ENCODE measurements at places on chromosomes 11 and 22.
A peak's percentile ranks its signal among the peaks of the same experiment; 100 is the strongest.

DNA sequence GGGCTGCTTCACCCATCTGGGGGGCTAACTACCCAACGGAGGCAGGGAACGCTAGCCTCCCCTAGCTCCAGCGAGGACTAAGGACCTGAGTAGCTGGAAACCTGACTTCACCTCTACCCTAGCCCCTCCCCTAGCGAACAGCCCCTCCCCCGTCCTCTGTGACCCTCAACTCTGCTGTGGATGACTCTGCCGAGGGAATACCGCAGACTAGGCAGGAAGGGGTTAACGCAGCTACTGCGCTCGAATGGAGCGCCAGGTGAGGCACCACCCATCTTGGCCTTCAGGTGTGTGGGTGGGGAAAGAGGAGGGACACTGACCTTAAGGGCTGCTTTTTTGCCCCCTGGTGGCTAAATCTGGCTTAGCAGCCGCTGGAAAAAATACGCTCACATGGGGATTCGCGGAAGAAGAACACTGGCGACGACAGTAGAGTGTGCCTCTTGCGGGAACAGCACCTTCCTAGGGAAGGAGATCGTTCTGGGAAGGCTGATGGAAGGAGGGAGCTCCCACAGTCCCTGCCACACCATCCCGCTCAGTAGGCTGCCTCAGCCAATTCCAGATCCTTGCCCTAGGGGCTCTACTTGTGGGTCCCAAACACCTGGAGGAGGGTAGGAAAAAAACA is 4.5 kb upstream of the BCL9L start:
- no peak for DNase-seq

DNA sequence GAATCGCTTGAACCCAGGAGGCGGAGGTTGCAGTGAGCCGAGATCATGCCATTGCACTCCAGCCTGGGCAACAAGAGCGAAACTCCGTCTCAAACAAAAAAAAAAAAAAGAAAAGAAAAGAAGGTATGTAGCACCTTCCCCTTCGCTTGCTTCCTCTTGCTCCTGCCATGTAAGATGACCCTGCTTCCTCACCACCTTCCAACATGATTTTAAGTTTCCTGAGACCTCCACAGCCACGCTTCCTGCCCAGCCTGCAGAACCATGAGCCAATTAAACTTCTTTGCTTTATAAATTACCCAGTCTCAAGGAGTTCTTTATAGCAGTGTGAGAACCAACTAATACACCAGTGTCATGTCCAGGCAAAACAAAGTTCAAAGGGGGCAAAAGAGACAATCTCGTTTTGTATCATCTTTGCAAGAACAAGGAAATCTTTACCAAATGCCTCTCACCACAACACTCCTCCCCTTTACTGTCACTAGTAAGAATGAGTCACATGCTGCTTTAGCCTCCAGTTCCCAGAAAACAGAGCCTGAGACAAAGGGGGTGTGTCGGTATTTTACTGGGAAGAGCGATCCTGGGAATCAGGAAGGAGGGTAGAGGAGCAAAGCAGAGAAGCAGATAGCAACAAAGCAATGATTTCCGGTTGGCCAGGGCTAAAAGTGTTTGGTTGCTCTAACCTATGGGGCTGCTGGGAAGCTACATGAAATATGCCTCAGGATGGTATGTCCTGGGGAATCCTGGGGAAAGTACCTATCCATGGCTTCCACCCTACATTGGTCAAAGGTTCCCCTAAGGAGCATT is 10.5 kb upstream of the MCHR1 start:
- DNase-seq = no peak

DNA sequence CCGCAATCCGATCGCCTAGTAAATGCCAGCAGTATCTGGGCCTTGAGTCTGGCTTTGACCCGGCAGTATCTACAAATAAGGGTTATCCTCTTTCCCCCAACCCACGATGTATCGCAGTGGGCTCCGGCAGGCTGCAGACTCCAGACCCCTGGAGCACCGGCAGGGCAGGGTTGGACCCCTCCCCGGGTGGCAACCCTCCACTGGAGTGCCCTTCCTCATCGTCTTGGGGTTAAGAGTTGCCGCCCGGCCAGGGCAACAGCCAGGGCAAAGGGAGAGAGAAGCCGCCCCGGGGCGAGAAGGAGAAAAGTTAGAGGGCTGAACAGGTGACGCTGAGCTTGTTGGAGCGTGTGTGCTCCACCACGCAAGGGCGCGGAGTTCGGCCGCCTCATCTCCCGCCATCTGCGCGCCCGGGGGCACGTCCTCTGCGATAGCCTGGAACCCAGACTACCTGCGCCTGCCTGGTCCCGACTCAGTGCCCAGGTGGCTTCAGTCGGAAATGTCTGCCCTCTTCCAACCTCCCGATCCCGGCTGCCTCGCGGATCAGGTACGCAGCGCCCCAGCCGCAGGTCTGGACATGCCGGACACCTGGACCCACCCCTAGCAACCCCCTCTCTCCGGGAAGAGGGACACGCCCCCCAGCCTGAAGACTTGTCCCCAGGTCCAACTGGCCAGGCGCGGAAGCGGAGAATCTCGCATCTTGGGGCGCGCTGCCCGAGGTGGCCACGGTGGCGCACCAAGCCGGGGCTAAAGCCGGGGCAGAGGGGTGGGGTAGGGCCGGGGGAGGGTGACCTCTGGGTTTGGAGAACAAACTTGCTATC is 1.2 kb downstream of the DSCAML1 start:
- DNase-seq = no peak

DNA sequence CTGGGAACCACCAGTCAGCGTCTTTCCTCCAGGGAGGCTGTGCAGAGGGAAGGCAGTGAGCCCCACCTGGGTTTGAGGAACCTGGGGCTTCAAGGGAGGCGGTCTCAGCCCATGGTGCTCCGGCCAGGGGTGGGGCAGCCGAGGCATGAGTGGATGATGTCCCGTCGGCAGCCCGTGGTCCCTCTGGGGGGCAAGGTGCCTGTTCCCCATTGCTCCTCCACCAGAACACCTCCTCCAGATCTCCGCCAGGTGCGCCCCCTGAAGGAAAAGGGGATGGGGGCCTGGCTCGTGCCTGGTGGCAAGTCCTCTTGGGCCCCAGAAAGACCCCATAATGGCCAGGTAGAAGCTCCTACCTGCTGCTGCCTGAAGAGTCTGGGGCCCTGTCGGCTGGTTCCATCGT is 94.1 kb downstream of the KCNQ1 start:
- DNase-seq = no peak

- DNase-seq = no peak
Observed at GRCh38 chr11:74459584-74459983, 7.8 kb downstream of the KCNE3 start.

DNA sequence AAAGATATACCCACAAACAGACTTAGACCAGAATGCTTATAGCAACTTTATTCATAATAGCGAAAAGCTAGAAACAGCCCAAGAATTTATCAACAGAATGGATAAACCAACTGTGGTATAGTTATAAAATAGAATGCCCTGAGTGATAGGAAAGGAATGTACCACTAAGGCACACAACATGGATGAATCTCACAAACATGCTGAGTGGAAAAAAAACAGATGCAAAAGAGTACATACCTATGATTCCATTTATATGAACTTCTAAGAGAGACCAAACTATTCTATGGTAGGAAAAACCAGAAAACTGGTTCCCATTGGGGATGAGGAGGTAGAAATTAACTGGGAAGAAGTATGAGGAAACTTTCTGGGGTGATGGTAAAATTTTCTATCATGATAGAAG is 40.4 kb upstream of the GRIK4 start:
- DNase-seq = no peak

GRCh38 chr11:129372609-129373488 is 2.8 kb upstream of the BARX2 start:
- no peak for DNase-seq

GRCh38 chr11:132234878-132235277 is 864.5 kb downstream of the NTM start:
- no peak for DNase-seq

- DNase-seq = no peak
Observed at GRCh38 chr11:133710681-133711240, 134.6 kb downstream of the SPATA19 start.

- no peak for DNase-seq
Observed at GRCh38 chr11:110988671-110989070, 256.9 kb upstream of the POU2AF2 start.

- DNase-seq = no peak
Observed at GRCh38 chr22:25369041-25369440, 149.6 kb downstream of the CRYBB2 start.

DNA sequence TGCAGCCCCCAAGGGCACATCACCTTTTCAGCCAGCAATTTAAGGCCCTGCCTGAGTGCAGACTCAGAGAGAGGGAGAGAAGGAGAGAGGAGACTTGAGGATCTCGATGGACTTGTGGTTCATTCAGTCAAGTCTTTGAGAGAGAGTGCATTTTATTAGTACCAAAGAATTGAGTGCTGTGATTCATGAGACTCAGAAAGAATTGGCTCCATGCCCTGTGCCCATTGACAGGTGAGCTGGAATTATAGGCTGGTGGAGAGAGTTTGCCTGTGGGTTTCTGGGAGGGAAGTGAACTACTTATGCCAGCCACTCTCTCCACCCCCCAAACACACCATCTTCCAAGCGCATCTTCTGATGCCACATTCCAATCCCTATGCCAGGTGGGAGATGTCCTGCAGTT is 236.8 kb downstream of the MN1 start:
- peak; percentile 47 for DNase-seq

GRCh38 chr22:44574057-44574639 is 76.1 kb upstream of the RTL6 start:
- DNase-seq = no peak

DNA sequence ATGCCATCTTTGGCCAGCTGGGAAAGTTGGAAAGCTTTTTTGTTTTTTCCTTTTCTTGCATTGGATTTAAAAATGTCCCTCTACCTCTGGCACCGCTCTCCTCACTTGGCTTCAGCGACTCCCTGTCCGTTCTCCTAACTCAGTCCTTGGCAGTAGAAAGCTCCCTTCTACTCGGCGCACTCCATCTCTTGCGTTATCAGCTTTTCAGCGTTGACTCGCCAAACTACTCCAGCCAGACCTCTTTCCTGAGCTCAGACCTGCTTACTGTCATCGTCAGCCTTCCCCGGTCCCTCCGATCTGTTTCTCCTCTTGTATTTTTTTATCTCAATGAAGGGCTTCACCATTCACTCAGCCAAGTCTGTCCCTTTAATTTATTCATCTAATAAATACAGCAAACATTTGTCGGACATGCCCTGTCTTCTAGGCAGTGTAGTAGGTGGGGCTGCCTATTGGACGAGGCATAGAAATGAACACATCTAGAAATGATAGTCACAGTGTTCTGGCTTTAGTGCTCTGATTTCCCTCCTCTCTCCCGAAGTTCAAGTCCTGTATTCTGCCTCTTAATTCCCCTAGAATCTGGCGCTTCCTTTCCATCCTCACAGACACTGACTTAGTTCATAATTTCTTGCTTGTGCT is 839 bp downstream of the CEP164 start:
- no peak for DNase-seq

- no peak for DNase-seq
Observed at GRCh38 chr11:23604966-23605365, 744.7 kb upstream of the CCDC179 start.

- DNase-seq = no peak
Observed at GRCh38 chr11:77548552-77549445, 41.0 kb upstream of the AQP11 start.

DNA sequence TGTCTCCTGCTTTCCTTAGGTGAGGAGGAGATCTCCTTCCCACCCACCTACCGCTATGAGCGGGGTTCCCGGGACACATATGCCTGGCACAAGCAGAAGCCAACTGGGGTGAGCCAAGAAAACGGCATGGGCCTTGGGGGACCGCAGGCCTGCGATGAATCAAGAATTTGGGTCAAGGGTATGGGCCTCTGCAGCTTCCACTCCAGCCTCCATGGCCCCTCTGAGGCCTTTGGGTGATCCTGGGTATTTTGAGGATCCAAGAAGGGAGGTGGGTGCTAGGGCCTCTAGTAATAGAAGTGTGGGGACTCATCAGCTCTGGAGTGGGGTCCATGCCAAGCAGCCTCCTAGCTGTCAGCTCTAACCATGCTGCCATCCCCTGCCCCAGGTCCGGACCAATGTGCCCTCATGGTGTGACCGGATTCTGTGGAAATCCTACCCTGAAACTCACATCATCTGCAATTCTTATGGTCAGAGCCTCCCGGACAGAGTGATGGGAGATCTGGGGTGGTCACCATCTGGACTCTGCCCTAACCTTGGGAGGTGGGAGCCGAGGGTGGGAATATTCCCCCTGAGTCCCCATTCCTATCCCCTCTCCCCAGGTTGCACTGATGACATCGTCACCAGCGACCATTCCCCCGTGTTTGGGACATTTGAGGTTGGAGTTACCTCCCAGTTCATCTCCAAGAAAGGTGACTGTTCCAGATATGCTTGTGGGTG is 8.6 kb downstream of the INPPL1 start:
- DNase-seq = no peak

DNA sequence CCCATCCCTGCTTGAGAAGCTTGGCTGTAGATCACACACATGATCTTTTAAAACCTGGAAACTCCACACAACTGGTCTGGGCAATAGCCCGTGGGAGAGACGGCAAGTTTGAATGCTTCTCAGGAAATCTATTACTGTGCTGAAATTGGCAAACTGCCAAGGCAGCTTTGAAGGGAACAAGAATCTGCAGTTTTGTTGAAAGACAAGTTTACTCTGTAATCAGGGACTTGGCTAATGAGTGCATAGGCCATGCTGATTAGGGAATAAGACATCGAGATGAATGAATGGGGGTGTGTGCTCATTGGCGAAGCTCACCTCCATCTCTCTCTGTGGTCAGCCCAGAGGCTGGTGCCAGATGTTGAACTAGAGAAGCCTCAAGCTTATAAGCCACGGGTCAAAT is 218.8 kb downstream of the HIPK3 start:
- peak; percentile 94 for DNase-seq

DNA sequence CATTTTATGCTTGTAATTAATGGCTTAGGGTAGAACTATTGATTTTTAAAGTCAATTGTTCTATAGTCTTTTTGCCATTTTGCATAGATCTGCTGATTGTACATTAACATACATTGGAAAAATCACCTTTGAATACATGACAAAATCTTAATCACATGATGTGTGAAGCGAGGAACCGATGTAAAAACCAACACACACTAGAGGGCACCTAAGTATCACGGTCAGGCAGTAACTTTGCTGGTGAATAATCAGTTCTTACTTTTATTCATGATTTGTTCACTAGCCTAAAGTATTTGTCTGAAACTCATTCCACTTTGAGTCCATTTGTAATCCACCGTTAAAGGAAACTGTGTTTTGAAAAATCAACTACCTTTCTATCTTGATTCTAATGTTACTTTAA is 28.2 kb downstream of the JHY start:
- DNase-seq = peak; percentile 19

GRCh38 chr11:64744544-64745188 is 724 bp upstream of the RASGRP2 start:
- DNase-seq = no peak

DNA sequence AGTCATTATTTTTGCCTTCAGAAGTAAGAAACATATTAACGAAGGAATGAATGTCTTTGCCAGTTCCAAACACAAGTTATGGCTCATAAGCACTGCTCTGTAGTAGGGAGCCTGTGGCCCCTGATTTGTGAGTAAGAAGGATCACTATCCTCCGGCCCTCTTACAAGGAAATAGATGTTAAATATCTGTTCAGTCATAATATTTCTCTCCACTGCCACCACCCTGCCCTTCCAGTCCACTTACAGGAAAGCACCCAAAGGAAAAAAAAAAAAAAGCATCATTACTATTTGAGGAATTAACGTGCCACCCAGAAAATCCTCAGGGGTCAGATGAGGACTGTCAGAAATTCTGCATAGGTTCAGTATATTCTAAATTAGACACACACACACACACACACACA is 123.4 kb downstream of the ETS1 start:
- no peak for DNase-seq
